Hematopoietic multipotent progenitor cell treated with erythropoietin and hydrocortisone succinate and interleukin-3 and kit ligand, for 4 days (in vitro differentiated cells): ENCODE measurements at places on chromosomes 4 and X.

DNA sequence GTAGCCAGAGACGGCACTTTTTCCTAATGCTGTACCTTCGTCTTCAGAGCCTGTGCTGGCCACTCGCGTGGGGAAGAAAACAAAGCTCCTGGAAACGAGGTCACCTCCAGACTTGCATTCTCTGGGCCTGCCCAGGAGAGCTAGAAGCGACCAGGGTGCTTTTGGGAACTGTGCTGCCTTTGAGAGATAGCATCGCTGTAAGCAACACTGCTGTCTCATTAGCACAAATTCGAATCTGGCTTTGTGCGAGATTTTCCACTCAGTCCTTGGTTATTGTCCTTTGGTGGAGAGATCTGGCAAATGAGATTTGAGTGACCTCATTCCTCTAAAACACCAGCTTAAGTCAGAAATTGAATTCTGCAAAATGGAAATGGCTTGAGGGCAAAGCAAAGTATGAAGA, 66.1 kb upstream of the TLR3 start:
- no peak for DNase-seq

- DNase-seq: no peak
These were observed 83.8 kb upstream of the RPL34 start for GRCh38 chr4:108536577-108536976.

- DNase-seq: peak; percentile 82
These were observed 139.5 kb downstream of the SH3KBP1 start for GRCh38 chrX:19747652-19748610.

DNA sequence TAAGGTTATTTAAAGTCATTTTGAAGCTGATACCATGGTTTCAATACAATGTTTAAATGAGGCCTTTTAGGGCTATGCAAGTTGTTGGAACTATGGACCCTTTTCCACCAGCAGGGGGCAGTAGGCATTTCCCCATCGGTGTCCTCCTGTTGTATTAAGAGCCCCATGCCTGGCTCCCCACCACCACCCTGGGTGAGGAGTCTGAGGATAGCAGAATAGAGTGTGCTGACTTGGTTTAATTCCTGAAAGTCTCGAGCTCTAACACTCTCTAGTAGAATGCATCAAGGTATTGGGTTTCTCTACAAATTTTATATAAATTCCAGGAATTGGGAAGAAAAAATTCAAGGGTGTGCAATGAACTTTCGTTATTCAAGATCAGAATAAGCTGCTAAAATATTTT, 234.8 kb upstream of the JADE1 start:
- DNase-seq: peak; percentile 84

DNA sequence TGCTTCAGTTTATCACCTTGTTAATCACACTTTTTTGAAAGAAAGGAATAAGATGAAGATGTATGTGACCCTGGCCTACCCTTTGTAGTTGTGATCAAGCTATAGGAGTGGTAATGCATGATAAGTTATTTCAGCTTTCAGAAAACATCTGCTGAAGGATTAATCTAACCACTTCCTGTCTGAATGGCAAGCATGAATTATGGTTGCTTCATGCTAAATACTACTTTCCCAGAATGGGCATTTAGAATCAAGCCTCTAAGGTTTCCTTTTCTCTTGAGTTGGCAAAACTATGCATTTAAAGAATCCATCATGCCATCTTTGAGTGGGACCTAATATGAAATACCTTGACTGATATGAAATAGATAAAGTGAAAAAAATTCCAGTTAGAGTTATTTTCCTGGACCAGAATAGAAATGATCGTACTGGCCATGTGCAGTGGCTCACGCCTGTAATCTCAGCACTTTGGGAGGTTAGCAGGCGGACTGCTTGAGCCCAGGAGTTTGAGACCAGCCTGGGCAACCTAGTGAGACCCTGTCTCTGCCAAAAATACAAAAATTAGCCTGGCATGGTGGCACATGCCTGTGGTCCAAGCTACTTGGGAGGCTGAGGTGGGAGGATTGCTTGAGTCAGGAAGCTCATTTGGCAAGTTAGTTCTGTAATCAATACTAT, 59.1 kb downstream of the ANXA3 start:
- peak; percentile 95 for DNase-seq

GRCh38 chrX:155144926-155145325, 71.3 kb upstream of the VBP1 start:
- no peak for DNase-seq
